ENCODE measurements at places on chromosomes 16 and 17.
A peak's percentile ranks its signal among the peaks of the same experiment; 100 is the strongest.

GRCh38 chr16:21157632-21158031 is 842 bp upstream of the LDAF1 start:
- DNase-seq = no peak

DNA sequence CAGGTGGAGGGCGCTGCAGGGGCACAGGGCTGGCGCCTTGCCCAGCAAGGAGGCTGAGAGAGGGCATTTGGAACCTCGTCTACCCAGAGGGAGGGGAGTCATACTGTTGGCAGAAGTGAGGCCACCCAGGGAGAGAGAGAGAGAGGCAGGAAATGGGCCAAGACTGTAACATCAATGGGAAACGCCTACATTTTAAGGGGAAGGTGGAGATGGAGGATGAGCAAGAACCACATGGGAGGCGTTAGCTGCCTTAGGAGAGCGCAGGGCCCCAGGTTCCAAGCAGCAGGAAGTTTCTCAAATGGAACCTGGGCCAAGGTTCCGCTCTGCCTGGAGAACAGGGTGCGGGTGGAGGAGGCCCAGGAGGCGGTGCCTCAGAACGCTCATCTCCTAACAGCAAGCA is 2.7 kb upstream of the WFDC1 start:
- peak; percentile 63 for DNase-seq

GRCh38 chr17:36627101-36627500 is 25.7 kb downstream of the MRM1 start:
- DNase-seq = peak; percentile 77

- DNase-seq = no peak
Observed at GRCh38 chr16:58649707-58650106, 20.1 kb upstream of the CNOT1 start.

DNA sequence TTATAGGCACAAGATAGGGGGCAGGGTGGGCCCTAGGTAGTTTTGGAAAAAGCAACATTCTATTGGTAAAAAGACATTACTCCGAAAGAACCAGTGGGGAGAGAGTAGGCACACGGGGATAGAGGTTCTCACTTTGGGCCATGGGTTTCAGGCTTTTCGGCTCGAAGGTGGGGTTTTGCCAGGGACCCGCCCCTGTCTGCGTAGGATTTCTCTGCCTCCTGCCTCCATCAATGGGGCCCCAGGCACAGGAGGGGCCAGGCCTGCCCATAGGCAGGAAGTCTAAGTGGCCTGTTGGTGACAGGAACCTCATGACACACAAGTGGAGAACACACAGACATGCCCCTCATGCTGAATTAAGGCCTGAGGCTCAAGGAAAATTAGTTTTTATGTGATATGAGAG is 57.5 kb downstream of the RNF213 start:
- DNase-seq = no peak

- no peak for DNase-seq
Observed at GRCh38 chr17:7479213-7480088, at the start of gene ZBTB4. ZBTB4 (minus strand) TSS chr17:7479631; CDS start chr17:7466801, 12,830 bp downstream.

- no peak for DNase-seq
Observed at GRCh38 chr17:2909846-2910234, 113.6 kb downstream of the RAP1GAP2 start.

DNA sequence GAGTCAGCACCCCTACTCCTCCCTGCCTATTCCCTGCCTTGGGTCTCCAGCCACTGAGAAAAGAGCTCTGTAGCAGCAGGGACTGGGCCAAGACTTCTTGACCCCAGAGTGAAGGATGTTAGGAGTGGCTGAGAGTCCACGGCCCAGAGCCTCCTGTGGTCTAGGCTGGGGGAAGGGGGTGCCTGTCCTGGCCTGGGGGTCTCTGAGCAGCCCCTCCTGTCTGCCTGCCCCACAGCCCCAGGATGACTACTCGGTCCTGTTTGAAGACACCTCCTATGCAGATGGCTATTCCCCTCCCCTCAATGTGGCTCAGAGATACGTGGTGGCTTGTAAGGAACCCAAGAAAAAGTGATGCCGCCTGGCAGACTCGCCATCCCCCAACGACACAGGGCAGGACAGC is 5.5 kb downstream of the SULT1A2 start:
- no peak for DNase-seq

Measured in NCI-H1092 (cell line).